Activated T-helper 1 cell treated with anti-CD3 and anti-CD28 coated beads, Interleukin-12 subunit alpha, Interleukin-12 subunit beta, Interleukin-2, Interleukin-4 antibody, amounts not matched to agents 30 ng/mL and 10 ng/mL and 1 ng/mL, durations not matched to agents 14 hours and 24 hours and 36 hours (primary cell): ENCODE measurements at places on chromosomes 2 and 18. TPM values are rescaled to one million over a fixed set of nuclear protein-coding genes. Genes with fewer than 3 reads are reported as not detected.

ZDBF2 gene
- total RNA-seq = 9.3 and 11.4 TPM in 2 replicates

KCNF1 gene
- not detected in 2 replicates for total RNA-seq

IL1RN gene
- 4.2 and 4.7 TPM in 2 replicates for total RNA-seq

LRRC30 gene
- total RNA-seq = not detected in 2 replicates

CCDC68 gene
- not detected in 2 replicates for total RNA-seq

SPATA3 gene
- not detected in 2 replicates for total RNA-seq

LRRTM4 gene
- not detected in 2 replicates for total RNA-seq

DCDC2C gene
- not detected in 2 replicates for total RNA-seq

ABCG8 gene
- 0.13 TPM in 1 of 2 replicates, not detected in the other for total RNA-seq

TUBB8B gene
- not detected in 2 replicates for total RNA-seq

KLHL30 gene
- total RNA-seq = not detected in 2 replicates

ANKRD29 gene
- total RNA-seq = not detected in 2 replicates

CD8A gene
- total RNA-seq = 2.2 and 2.4 TPM in 2 replicates

PAIP2B gene
- 0.41 and 0.44 TPM in 2 replicates for total RNA-seq

UGT1A8 gene
- total RNA-seq = not detected in 2 replicates

MPP4 gene
- not detected in 2 replicates for total RNA-seq

BAZ2B gene
- total RNA-seq = 3.2 and 3.9 TPM in 2 replicates

FARP2 gene
- total RNA-seq = 36.6 and 40.9 TPM in 2 replicates

CRYBA2 gene
- total RNA-seq = 0.36 TPM in 1 of 2 replicates, not detected in the other

SCG2 gene
- total RNA-seq = not detected in 2 replicates

KANSL1L gene
- 3.0 and 3.6 TPM in 2 replicates for total RNA-seq

CFAP221 gene
- total RNA-seq = not detected in 2 replicates

GREB1 gene
- total RNA-seq = 0.10 and 0.41 TPM in 2 replicates

SERPINB7 gene
- not detected in 2 replicates for total RNA-seq
